HepG2 (cell line): ENCODE measurements at places on chromosomes 7 and 10. TPM values are rescaled to one million over a fixed set of nuclear protein-coding genes. Genes with fewer than 3 reads are reported as not detected.

The NXPH1 gene
- total RNA-seq: not detected in 2 replicates

The KLLN gene
- total RNA-seq: 0.39 and 0.44 TPM in 2 replicates

The FBXL13 gene
- total RNA-seq: 0.22 and 0.77 TPM in 2 replicates

The LBX1 gene
- not detected in 2 replicates for total RNA-seq

The NUPR2 gene
- not detected in 2 replicates for total RNA-seq
